ENCODE measurements at places on chromosomes 16 and 17.

DNA sequence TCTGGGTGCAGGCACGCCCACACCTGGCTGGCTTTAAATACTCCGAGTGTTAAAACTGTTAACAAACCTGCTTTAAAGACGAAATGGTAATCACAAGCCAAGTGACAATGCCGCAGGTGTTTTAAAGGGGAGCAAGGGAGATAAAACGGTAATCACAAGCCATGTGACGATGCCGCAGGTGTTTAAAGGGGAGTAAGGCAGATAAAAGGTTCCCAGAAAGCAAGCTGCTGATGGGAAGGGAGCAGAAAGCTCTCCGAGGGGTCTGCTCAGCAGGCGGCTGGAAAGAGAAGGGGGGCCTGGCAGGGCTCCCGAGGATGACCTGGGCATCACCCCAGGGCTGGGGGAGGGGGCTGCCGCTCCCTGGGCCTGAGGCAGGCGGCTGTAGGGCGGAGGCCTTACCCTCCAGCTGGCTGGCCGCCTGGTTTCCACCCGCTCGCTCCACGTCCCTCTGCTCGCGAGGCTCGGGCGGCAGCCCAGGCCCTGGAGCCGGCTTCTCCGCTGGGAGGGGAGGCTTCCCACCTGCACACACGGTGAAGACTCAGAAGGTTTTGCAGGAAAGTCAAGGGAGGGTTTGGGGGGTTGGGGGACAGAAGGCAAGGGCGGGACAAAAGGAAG lies 12.1 kb downstream of the NDUFAF8 start:
- DNase-seq, result no peak

- DNase-seq, result no peak
Observed at GRCh38 chr17:58032691-58033415, 25.8 kb upstream of the SRSF1 start.

DNA sequence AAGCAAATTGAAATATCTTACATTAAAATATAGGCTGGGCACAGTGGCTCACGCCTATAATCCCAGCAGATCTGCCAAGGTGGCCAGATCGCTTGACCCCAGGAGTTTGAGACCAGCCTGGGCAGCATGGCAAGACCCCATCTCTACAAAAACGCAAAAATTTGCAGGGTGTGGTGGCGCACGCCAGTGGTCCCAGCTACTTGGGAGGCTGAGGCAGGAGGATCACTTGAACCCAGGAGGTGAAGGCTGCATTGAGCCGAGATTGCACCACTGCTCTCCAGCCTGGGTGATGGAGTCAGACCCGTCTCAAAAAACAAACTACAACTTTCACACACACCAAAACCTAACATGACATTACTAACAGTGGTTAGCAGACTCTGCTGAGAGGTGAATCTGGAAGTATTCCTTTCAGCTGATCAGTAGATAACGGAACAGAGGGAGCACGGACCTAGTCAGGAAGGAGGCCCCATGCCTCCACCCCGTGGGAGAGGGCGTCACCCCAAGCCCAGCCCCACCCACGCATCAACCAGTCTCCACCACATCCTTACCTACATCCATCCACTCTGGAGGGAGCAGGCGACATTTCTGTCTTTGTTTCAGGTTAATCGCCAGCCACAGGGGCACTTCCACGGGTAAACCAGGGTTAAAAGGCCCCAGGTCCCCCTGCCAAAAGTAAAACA lies 1.7 kb downstream of the GINS2 start:
- DNase-seq, result peak; percentile 53

GRCh38 chr16:89210904-89211515 lies 6.5 kb upstream of the ZNF778 start:
- DNase-seq, result no peak

DNA sequence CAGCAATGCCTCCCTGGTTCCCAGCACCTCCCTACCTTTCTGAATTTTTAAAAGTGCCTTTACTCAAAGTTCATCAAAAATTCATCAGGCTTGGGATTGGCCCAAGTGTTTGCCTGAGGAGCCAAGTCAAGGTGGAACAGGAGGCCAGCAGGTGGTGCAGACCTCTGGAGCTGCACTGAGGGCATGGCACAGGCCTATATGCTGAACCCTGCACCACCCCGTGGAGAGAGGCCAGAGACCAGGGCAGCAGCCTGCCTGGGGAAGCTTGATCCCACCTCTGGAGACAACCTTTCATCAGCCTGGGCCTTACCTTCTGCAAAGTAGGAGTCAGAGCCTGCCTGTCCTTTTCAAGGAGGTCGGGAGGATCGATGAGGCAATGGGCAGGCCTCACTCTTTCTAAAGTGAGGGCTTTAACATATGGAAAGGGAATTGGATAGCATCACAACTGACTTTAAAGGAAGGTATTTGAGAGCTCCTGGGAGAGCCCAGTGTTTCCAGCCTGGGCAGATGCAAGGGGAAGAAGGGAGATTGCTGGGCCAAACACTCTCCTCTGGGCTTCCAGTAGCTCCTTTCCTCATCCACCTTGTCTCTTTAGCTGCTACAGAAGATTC lies 31.8 kb upstream of the TMEM132E start:
- DNase-seq, result no peak

GRCh38 chr16:66735891-66736290 lies 15.5 kb downstream of the DYNC1LI2 start:
- DNase-seq, result no peak

DNA sequence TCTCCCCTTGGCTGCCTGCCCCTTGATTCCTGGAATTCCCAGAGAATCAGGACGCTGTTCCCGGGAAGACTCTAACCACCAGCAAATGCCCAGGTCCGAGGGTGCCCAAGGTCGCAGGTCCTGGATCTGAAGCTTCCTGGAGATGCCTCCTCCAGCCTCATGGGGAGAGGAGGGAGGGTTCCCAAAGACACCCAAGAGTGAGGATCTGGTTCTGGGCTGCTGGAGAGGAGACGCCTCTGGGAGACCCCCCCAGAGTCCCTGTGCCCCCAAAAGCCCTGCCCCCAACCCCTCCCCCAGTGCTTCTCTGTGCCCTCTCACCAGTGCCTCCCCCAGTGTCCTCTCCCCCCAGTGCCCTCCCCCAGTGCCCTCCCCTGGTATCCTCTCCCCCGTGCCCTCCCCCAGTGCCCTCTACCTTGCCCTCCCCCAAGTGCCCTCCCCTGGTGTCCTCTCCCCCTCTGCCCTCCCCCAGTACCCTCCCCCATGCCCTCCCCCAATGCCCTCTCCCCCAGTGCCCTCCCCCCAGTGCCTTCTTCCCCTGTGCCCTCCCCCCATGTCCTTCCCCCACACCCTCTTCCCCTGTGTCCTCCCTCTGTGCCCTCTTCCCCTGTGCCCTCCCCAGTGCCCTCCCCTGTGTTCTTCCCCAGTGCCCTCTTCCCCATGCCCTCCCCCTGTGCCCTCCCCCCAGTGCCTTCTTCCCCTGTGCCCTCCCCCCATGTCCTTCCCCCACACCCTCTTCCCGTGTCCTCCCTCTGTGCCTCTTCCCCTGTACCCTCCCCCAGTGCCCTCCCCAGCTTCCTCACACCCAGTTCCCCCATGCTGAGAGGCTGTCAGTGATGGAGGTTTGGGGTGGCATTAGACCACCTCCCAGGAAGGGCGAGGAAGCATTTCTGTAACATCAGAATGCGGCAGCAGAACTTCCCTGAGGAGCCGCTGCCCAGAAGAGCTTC lies 6.3 kb upstream of the SECTM1 start:
- no peak for DNase-seq

GRCh38 chr17:42844761-42845555 lies 578 bp downstream of the AOC2 start:
- no peak for DNase-seq

GRCh38 chr17:15377616-15378015 lies 36.2 kb upstream of the TEKT3 start:
- no peak for DNase-seq

All from GM12864 (cell line).